Caco-2 (cell line): ENCODE measurements at places on chromosomes 5 and 9.

- DNase-seq, result no peak
Observed at GRCh38 chr5:14801792-14802191, 69.8 kb downstream of the ANKH start.

- DNase-seq, result no peak
Observed at GRCh38 chr5:93675460-93676450, 65.6 kb downstream of the POU5F2 start.

DNA sequence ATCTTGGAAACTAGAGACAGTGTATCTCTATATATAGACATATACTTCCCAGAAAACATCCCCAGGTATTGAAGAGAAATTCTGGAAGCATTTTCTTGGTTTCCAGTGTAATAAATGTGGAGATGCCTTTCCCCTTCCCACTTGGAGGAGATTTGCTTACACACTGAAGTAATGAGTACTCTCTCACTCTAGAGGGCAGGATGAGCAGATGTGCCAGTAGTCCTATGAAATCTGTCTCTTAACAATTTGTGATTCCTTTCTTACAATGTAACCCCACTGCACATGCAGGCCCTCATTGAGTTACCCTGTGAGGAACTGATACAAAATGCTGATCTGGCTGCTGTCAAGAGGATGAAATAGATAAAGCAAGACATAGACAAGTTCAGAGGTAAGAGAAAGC, 567.2 kb downstream of the SLCO4C1 start:
- no peak for DNase-seq

GRCh38 chr5:151063142-151063989, 17.5 kb downstream of the TNIP1 start:
- no peak for DNase-seq

DNA sequence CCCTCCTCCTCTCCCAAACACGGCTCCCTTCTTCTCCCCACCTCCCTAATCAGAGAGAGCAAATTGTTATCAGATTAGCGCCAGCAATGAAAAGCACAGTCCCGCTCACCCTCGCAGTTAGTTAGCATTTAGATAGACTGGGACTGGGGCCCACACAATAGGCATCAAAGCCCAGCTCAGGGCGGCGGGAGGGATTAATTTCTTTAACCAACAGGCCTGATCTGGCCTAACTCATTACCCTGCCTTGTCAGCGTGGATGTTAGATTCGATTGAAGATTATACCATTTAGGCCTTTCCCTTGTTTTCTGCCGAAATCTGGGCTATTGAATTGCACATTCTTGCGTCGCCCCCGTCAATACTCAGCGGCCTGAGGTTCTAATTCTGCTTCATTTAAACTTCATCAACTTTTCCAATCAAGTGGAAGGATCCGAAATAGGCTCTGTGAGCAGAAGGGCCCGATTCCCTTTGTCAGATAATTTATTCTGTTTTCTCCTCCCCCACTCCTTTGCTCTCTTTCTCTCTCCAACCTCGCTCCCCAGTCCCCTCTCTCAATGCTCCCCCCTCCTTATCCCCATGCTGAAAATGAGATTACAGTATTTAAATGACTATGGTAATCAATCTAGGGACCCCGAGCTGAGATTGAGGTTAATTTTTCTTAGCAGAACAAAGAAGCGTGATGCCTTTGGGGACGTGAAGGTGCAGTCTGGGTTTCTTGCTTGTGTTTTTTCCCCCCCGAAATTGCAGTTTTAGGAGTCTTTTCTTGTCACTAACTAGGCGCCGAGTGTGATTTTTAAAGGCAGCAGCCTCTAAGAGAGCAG, 15.1 kb downstream of the CFAP77 start:
- no peak for DNase-seq

DNA sequence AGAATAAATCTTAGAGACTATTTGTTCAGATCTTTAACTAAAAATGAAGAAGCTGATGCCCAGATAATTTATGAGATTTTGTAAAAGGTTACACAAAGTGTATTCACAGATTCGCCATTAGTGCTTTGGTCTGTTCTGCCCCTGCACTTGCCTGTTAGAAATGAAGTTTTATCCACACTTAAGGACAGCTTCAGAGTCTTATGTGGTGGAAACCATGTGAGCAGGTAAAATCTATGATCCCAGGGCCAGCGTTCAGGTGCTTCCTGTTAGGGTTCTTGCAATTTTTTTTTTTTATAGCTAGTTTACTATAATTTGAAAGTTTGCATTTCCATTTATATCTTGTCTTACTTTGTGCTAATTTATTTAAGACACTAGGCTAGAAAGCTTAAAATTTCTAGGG, 561.6 kb downstream of the PRR16 start:
- DNase-seq, result no peak
